ENCODE measurements at places on chromosomes 12 and 14.

DNA sequence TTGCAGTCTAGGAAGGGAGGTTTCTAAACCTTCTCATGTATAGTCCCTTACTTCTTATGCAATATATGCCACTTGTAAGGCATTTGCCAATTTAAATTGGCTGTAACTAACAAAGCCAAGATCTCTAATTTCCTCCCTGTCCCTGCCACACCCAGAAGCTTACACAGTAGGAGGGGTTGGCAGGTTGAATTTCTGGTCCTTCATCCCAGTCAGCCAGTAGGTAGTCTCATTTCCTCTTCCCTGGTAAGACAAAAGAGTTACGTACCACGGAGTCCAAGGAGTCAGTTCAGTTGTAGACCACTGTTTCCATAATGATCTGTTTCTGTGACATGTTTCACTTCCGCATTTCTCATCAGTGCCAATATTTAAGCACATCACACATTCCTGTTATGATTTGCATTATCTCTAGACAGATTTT, 47.0 kb upstream of the PLBD1 start:
- no peak for DNase-seq

GRCh38 chr12:39040275-39040674, 134.9 kb upstream of the CPNE8 start:
- no peak for DNase-seq

DNA sequence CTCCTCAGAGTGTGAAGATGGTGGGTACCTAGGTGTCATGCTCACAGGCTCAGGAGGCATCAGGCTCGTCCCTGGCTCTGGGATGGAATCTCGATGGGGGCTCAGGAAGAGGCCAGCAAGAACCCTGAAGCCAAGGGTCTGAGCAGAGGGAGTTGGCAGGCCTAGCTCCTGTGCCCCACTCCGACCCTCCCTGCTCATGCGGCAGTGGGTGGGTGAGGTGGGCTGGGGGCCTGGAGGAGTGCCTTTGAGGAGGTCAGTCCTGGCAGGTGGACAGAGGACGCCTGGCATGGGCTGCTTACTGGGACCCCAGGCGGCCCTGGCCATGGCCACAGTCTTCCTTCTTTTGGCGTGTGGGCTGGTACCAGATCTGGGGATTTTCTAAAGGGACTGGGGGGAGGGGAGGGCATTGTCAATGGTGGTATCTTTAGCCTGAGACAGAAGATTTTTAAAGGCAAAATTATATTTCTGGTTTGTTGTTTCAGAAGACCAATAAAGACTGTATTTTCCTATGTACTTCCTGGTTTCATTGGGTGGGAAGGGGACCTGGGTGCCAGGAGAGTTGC, 16.0 kb downstream of the LRTM2 start:
- DNase-seq = no peak

DNA sequence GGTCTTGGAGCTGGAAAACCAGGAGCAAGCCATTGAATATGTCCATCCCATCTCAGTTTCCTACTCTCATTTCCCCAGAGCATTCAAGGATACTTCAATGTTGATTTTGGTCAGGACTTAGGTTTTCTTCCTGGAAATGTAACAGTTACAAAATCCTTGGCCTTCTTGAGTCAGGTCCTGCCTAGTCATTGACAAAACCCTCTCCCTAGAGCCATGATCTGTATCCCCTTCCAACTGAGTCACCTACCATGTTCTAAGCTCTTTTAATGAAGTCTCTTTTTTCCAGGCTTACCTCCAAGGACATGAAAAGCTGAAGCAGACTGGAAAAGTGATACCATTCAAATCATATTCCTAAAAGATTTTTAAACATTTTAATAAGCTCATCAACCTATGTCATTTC, 549.2 kb downstream of the GALC start:
- DNase-seq = no peak

DNA sequence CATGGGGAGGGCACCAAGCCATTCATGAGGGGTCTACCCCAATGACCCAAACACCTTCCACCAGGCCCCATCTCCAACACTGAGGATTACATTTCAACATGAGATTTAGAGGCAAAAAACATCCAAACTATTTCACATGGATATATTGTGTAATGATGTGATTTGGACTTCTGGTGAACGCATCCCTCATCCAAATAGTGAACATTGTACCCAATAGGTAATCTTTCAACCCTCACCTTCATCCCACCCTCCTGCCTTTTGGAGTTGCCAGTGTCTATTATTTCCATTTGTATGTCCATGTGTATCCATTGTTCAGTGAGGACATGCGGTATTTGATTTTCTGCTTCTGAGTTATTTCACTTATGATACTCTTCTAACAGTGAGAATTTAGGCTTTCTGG, 16.1 kb upstream of the GAS2L3 start:
- no peak for DNase-seq

- DNase-seq = no peak
Measured at GRCh38 chr14:105855246-105855892, 329.0 kb downstream of the TMEM121 start.

All from RCC 7860 (cell line).